ENCODE measurements at places on chromosomes 7 and 10. TPM values are rescaled to one million over a fixed set of nuclear protein-coding genes. Genes with fewer than 3 reads are reported as not detected.

DNA sequence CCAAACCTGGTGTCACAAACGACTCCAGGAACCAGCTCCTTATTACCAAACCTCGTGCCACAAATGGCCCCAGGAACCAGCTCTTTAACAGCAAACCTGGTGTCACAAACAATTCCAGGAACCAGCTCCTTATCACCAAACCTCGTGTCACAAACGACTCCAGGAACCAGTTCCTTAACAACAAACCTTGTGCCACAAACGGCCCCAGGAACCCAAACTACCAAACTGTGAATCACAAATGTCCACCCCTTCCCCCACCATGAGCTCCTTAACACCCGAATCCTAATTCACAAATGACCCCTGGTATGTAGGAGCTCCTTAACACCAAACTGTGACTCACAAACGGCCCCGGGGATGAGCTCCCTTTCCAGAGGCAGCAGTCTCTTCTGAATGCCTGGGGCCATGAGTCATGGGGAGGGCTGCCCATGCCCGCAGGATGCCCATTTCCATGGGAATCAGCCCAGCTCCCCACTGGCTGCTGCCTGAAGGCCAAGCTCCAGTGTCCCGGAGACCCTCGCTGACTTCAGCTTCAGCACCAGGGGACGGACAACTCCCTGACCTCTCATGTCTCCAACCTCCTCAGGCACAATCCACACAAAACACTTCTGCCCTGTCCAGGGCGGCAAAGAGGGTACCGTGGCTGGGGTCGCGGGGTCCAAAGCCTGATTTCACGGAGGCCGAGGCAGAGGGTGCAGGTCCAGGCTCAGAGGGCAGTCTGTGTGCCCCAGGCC lies 213.1 kb downstream of the ELFN1 start:
- no peak for DNase-seq

DNA sequence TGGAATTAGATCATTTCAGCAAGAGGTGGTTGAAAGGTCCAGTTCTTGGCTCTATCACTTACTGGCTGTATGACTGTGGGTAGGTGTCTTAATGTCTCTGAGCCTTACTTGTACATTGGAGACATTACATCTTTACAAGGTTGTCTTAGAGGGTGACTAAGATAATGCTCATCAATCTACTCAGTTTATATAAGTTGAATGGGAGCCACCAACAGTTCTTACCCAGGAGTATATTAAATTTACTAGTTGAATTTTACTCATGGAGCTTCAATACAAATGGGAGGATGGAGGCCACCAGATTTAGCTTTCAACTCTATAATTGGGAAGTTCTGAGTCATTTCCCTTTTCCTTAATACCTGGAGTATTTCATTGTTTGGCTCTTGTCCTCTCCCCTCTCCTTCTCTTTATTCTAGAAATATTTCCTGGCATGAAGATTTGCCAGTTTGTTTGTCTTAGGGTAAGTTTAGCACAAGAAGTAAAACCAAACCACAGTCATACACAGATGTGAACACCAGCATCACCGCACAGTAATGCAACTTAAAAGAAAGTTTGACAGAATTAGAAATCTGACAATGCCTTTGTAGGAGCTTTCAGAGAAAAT lies 222.8 kb downstream of the LRMDA start:
- DNase-seq, result no peak

DNA sequence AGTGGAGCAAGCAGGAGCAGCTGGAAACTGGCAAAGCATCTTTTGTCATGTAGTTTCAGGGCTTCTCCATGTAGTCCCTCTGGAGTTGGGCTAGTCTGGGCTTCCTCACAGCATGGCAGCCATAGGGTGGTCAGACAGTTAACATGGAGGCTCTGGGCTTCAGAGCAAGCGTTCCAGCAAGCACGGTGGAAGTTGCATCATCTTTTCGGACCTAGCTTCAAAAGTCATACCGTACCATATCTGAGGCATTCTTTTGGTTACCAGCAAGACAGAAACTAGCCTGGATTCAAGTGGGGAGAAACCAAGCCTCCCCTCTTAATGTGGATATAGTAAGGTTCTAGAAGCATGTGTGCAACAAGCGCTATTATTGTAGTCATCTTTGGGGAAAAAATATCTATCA lies 135.0 kb downstream of the HTR7 start:
- no peak for DNase-seq

DNA sequence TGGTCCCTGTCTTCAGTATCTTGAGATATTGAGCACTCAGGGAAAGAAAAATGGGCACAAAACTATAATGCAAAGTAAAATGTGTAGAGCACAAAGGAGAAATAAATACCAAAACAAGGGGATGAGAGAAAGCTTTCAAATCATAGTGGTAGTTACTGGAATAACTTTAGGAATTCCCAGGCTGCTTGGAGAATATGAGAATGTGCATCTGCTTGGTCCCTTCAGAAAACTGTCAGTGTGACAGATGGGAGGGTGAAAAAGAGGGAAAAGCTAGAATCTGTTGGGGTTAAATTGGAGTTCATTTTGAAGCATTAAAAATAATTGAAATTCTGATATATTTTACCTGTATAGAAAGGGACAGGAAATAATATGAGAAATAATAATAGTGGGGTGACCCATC lies 15.3 kb downstream of the ST7 start:
- DNase-seq, result no peak

GRCh38 chr7:126689037-126689436 lies 563.7 kb downstream of the GRM8 start:
- DNase-seq, result no peak

DNA sequence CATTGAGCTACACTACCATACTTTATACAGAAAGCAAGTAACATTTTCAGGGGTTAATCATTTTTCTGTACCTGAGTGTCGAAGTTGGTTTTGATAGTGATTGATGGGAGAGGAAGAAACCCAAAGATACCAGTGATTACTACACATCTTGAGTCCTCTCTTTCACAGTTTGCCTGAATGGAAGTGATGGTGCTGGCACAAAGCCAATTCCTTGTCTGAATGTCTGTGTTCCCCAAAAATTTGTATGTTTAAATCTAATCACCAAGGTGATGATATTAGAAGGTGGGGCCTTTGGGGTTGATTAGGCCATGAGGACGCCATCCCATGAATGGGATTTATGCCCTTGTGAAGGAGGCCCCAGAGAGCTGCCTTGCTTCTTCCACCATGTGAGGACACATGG lies 696.9 kb upstream of the ANKRD30A start:
- no peak for DNase-seq

DNA sequence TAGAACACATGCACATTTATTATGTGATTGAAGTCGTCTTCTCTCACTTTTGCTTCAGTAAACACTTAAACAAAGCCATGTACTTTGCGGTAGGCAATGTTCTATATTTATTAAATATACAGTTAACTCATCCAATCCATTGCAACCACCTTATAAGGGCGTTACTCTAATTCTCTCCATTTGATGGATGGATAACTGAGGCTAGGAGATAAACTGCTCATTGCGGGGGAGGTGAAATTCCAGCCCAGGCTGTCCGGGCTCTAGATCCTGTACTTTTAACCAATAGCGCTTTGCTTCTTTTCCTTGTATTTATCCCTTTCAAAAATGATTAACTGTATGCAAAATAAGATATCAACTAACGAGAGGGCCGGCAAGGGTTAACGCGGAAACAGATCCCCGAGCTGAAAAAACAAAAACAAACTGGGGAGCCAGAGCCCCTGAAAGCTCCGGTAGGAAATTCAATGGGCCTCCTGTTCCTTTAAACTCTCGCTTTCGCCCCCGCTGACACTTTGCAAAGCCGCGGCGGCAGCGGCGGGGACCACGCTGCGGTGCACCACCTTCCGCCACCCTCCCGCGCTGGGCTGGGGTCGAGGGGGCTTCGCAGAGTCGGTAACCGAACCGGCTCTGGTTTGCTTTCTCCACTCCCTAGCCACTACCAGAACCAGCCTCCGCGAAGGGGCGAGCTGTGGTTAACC lies 1.0 kb upstream of the PLXDC2 start:
- DNase-seq, result no peak

GRCh38 chr10:131274133-131274880 lies 37.2 kb downstream of the TCERG1L start:
- DNase-seq, result no peak

The CFAP46 gene
- not detected for polyA plus RNA-seq

The HOXA11 gene
- polyA plus RNA-seq, result not detected

The TMEM229A gene
- not detected for polyA plus RNA-seq

All from CD8-positive, alpha-beta memory T cell (primary cell).